CD4-positive, alpha-beta T cell treated with Interleukin-21 for 1 hour (primary cell): ENCODE measurements at places on chromosomes 2 and 18.

- DNase-seq: no peak
Measured at GRCh38 chr2:64943387-64944150, 45.6 kb upstream of the SLC1A4 start.

- no peak for DNase-seq
Measured at GRCh38 chr18:3107740-3108151, 94.8 kb upstream of the LPIN2 start.

GRCh38 chr18:3814816-3815215 is 364.8 kb downstream of the TGIF1 start:
- DNase-seq: no peak

- no peak for DNase-seq
Measured at GRCh38 chr2:44230378-44230777, 44.9 kb upstream of the SLC3A1 start.

DNA sequence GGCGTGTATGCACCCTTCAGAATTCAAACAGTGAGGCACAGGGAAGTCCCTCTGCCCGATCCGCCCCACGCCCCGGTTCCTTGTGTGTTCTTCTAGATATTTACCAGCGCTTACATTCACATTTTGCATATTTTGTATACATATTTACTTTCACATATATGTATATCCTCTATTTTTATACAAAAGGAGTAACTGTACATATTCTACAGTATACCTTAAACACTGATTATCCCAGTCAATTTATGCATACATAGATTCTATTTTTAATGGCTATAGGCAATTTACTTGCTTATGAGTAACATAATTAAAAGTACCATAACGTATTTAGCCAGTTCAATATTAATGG is 307 bp upstream of the DUSP11 start:
- no peak for DNase-seq

DNA sequence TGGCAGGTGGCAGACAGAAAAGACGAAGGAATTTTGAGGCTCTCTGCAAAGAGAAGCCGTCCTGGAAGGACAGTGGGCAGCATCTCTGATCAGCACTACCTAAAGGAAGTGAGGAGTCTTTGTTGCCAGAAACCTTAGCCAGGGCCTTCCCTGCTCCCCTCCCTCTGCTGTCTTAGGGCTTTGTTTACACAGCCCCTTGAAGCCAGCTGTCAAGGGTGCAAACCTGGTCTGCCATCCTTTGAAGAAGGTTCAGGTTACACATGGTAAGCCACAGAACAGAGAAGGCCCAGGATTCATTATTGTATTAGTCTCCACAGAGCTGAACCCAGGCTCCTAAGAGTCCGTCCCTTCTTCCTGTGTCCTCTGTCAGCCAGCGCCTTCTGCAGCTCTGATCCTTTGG is 356.7 kb downstream of the TGIF1 start:
- DNase-seq: no peak

GRCh38 chr2:160859096-160859495 is 301.1 kb upstream of the TANK start:
- DNase-seq: no peak
